ENCODE measurements at places on chromosomes 11 and 22.

DNA sequence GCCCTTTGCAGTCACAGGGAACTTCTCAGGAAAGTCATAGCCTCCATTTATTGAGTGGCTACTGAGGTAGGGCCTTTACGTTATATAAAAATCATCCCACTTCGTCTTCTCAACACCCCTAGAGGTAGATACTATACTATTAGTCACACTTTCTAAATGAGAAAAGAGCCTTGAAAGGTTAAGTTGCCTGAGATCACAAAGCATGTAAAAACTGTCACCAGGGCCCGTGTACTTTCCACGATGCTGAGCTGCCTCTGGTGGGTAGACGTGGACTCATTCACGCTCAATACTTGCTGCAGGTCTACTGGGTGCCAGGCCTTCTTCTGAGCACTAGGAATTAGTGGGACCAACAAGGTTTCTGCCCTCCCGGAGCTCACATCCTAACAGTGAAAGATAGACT, 16.3 kb downstream of the CHRDL2 start:
- no peak overlapping the region for H3K4me3 ChIP-seq
- peak; percentile 16 for DNase-seq
- no peaks in the 10 kb centered on the region for H3K36me3 ChIP-seq
- no peak overlapping the region for H3K27ac ChIP-seq
- H3K4me1 ChIP-seq: no peaks in the 10 kb centered on the region

DNA sequence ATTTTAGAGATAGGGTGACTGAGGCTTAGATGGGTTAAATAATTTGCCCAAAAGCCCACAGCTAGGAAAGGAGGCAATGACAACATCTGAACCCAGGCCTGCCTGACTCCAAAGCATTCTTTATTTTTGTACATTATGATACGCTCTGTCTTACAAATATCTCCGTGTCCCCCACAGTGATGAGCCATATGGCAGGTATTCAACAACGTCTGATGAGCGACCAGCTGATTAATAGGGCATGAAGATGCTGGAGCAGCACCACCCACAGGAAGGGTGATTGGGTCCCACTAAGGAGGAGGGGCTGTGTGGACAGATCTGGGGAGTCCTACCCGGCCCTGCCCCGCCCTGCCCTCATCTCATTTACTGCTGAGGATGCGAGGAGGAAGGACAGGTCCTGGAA, 380.6 kb downstream of the CADM1 start:
- H3K27ac ChIP-seq: no peak overlapping the region
- no peaks in the 10 kb centered on the region for H3K4me1 ChIP-seq
- DNase-seq: no peak
- H3K27me3 ChIP-seq: no peaks in the 10 kb centered on the region
- no peak overlapping the region for H3K4me3 ChIP-seq

- no peak for DNase-seq
- no peaks in the 10 kb centered on the region for H3K27me3 ChIP-seq
- H3K27ac ChIP-seq: no peak overlapping the region
- H3K4me1 ChIP-seq: no peaks in the 10 kb centered on the region
- H3K4me3 ChIP-seq: no peak overlapping the region
Observed at GRCh38 chr11:134670247-134670782, 258.3 kb upstream of the B3GAT1 start.

DNA sequence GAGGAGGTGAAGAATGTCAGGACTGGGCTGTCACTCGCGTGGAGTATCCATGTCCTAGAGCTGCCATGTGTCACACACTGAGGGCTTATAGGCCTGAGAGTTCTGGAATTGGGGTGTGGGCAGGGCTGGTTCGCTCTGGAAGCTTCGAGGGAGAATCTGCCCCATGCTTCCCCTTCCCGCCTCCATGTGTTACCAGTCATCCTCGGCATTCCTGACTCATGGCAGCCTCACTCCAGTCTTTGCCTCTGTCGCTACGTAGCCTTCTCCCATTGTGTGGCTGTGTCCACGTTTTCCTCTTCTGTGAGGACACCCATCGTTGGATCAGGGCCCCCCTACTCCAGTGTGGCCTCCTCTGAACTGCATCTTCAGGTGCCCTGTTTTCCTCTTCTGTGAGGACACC, 301.2 kb downstream of the TBC1D22A start:
- H3K27ac ChIP-seq: no peak overlapping the region
- DNase-seq: no peak
- H3K4me3 ChIP-seq: no peak overlapping the region
- no peaks in the 10 kb centered on the region for H3K4me1 ChIP-seq

- H3K27ac ChIP-seq: no peak overlapping the region
- H3K27me3 ChIP-seq: no peaks in the 10 kb centered on the region
- no peaks in the 10 kb centered on the region for H3K4me1 ChIP-seq
- H3K36me3 ChIP-seq: peaks cover 2% of the 10 kb centered on the region
- H3K4me3 ChIP-seq: no peak overlapping the region
Observed at GRCh38 chr22:37566329-37566837, 6.1 kb downstream of the CDC42EP1 start.

DNA sequence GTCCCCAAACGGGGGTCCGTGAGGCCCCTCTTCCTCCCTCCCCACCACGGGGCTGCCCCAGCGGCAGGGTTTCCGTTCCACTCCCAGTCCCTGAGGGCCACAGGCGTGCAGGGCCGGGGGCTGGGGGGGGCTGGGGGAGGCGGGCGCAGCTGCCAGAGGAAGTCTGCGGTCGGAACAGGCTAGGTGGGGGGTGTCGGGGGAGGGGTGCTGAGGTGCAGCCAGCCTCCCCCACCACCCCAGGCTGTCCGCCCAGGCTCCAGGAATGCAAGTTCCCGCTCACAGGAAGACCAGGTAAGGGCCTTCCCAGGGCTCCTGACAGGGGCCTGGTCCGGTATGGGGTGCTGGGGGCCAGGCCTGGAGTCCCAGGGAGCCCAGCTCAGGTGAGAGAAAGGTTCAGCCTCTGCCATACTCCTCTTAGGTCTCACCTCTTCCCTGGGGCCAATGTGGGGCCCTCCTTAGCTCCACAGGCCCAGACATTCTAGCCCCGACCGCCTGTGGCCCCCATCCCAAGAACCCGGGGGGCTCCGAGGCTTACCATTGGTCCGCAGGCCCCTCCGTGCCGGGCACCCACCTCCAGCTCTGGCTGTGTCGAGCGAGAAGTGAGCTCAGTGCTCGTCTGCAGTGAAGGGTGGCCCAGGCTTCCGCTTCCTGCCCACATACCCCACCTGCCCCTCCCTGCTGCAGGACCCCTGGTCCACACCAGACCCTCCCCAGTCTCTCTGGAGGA, at the start of gene PTPRCAP:
PTPRCAP (minus strand) TSS at position 601 of the 727 bp plus-strand sequence; CDS start at position 538, 63 bp downstream.
- H3K4me1 ChIP-seq: no peaks in the 10 kb centered on the region
- peak; percentile 49 for DNase-seq
- H3K27ac ChIP-seq: no peak within 1 kb of the TSS

Data from aorta (tissue), 5 donors.